HL-60 (cell line): ENCODE measurements at places on chromosomes 11 and 22.

- peak; percentile 42 for DNase-seq
Observed at GRCh38 chr11:126989942-126990715, 10.4 kb downstream of the KIRREL3 start.

- no peak for DNase-seq
Observed at GRCh38 chr11:129331871-129332274, 43.8 kb upstream of the BARX2 start.

DNA sequence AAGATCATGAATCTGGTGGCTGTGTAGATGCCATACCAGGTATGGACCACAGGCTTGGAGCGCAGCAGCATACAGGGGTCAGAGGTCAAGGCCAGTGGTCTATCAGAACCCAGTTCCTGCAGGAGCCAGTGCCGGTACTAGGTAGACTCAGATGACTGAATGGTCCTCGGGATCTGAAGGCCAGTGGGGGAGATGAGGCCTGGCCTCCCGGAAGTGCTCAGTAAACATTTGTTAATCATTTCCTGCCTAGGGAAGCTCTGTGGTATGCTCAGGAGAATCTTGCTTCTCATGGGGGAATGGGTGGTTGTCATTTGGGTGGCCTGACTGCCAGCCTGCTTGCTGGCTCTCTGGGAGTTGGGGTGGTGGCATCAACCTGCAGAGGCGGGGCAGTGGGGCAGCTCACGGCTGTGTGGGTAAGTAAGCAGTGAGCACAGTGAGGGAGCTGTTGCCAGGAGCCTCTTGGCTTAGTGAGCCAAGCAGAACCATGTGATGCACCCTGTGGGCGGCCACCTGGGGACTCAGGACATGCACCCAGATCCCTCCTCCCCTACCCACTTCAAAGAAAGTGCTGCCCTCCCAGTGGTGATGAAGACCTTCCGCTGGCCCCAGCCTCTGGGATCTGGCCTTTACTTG, 33.0 kb downstream of the PTPRJ start:
- peak; percentile 52 for DNase-seq

GRCh38 chr22:43901976-43902643, 10.3 kb upstream of the PNPLA5 start:
- no peak for DNase-seq

DNA sequence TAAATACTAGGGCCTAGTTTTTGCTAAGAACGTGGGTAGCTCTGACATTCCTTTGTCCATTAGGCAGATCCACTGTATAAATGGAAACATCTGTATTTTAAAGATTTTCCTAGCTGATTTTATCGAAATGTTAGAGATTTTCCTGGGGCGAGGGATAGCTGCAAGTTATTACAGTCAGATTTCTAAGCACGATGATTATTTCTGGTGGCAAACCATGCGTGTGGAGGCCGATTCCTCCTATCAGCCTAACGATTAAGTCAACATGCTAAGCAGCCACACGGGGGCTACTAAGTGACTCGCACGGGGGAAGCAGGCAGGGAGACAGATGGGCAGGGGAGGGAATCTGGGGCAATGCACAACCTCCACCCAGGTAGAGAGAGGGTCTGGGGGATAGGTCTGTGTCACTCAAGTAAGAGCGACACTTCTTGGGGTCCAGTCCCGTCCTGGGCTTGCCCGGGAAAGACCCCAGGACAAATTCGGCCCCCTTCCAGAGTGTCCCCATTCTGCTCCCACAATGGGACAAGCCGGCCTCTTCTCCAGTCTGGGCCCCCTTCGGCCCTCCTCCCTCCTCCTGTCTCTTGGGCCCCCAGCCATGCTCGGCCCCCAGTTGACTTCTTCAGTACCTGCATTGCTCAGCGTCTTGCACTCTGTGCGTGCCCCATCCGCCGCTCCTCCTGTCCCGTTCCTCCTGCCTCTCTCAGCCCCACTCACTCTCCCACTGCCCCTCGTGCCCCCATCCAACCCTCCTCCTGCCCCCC, 571 bp downstream of the C11orf24 start:
- DNase-seq, result peak; percentile 81

- peak; percentile 66 for DNase-seq
Observed at GRCh38 chr11:10413268-10413667, 41.8 kb upstream of the AMPD3 start.

GRCh38 chr11:58867556-58867955, 23.1 kb upstream of the GLYATL2 start:
- no peak for DNase-seq
